ENCODE measurements at places on chromosomes 5 and 9. TPM values are rescaled to one million over a fixed set of nuclear protein-coding genes. Genes with fewer than 3 reads are reported as not detected.

DNA sequence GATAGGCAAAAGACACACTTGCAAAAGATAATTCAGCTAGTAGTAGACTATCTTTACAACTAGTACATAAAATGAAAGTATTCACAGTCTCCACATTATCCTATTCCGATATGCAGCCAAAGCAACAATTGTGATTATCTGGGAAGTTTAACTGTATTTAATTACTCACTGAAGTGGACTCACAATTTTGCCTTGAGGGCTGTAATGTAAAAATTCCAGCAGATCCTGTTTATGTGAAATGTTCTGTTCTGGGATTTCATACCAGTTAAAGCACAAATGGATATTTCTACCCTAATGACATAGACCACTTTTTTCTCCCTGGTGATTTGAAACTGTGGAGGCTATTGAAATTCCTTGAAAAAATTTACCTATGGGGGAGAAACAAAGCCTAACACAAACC, 474.4 kb upstream of the EDIL3 start:
- H3K4me3 ChIP-seq: no peak overlapping the region
- no peak overlapping the region for H3K27ac ChIP-seq
- DNase-seq: no peak
- no peaks in the 10 kb centered on the region for H3K4me1 ChIP-seq

GRCh38 chr9:120447959-120448500, 131.9 kb downstream of the CDK5RAP2 start:
- no peaks in the 10 kb centered on the region for H3K27me3 ChIP-seq
- no peak overlapping the region for H3K27ac ChIP-seq
- no peak overlapping the region for H3K4me3 ChIP-seq
- DNase-seq: no peak

The SLC22A5 gene
- total RNA-seq: 167 TPM

DNA sequence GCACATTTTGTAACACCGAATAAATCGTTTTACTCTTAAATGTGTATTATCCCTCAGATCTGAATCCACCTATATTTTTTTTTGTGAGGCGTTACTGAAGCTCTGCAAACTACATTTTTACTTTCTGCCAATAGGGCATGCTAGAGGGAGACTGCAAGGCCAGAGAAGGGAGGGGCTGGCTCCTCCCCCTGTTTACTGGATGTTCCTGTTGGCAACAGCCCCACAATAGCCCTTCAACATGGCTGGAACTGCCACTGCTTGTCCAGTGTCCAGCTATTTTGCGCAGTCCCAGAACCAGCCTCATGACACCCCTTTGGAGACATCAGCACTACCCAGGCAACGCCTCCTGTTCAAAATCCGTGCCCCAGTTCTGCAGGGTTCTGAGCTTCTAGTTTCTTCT, 85.4 kb upstream of the MIER3 start:
- peaks cover 13% of the 10 kb centered on the region for H3K4me1 ChIP-seq
- no peaks in the 10 kb centered on the region for H3K36me3 ChIP-seq
- no peak overlapping the region for H3K4me3 ChIP-seq
- H3K27me3 ChIP-seq: no peaks in the 10 kb centered on the region

- DNase-seq: no peak
- H3K4me1 ChIP-seq: no peaks in the 10 kb centered on the region
- no peaks in the 10 kb centered on the region for H3K36me3 ChIP-seq
- no peak overlapping the region for H3K4me3 ChIP-seq
- H3K27ac ChIP-seq: no peak overlapping the region
These were observed 154.4 kb upstream of the COX7C start for GRCh38 chr5:86463339-86463738.

- peaks cover 78% of the 10 kb centered on the region for H3K36me3 ChIP-seq
- H3K27me3 ChIP-seq: no peaks in the 10 kb centered on the region
- H3K27ac ChIP-seq: peak overlapping the region; percentile 10
These were observed 61.8 kb upstream of the LRRTM2 start for GRCh38 chr5:138936968-138937345.

The OR13C3 gene
- total RNA-seq: not detected

DNA sequence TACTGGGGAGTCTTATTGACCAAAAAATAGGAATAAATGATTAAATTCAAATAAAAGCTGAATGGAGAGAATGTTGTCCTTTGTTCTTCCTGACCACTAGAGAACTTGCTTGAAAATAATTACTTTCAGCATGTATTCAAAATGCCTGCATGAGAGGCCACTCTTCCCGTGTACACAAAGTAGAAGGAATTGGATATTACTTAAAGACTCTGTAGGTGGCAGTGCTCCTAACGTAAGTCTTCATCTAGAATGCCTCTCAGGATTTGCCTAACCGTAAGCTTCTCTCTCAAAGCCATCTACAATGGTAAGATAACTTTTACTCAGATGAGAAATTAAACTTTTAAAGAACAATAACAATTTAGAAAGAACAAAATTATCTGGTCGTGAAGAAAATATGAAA, 620.0 kb upstream of the CCNG1 start:
- no peaks in the 10 kb centered on the region for H3K36me3 ChIP-seq
- no peaks in the 10 kb centered on the region for H3K4me1 ChIP-seq
- no peak for DNase-seq

The DAB2IP gene
- 17.0 TPM for total RNA-seq

GRCh38 chr9:131844745-131845118, 104.9 kb upstream of the RAPGEF1 start:
- H3K4me1 ChIP-seq: peaks cover 5% of the 10 kb centered on the region
- no peak for DNase-seq
- H3K36me3 ChIP-seq: no peaks in the 10 kb centered on the region
- H3K27ac ChIP-seq: no peak overlapping the region
- H3K27me3 ChIP-seq: peaks cover 28% of the 10 kb centered on the region
- no peak overlapping the region for H3K4me3 ChIP-seq

GRCh38 chr5:175750511-175750931, 92.7 kb downstream of the HRH2 start:
- H3K4me3 ChIP-seq: no peak overlapping the region
- H3K36me3 ChIP-seq: no peaks in the 10 kb centered on the region
- H3K27ac ChIP-seq: no peak overlapping the region
- H3K4me1 ChIP-seq: peaks cover 14% of the 10 kb centered on the region
- no peak for DNase-seq

The PCDHGA1 gene
- 0.35 TPM for total RNA-seq

The ZNF782 gene
- total RNA-seq: 5.2 TPM

- DNase-seq: no peak
- H3K4me3 ChIP-seq: no peak overlapping the region
- H3K36me3 ChIP-seq: peaks cover 71% of the 10 kb centered on the region
- H3K4me1 ChIP-seq: peaks cover 35% of the 10 kb centered on the region
- peak overlapping the region; percentile 29 for H3K27ac ChIP-seq
These were observed 20.0 kb downstream of the DCTN4 start for GRCh38 chr5:150738862-150739261.

- peaks cover 13% of the 10 kb centered on the region for H3K4me1 ChIP-seq
- H3K4me3 ChIP-seq: no peak overlapping the region
- DNase-seq: no peak
- H3K27me3 ChIP-seq: no peaks in the 10 kb centered on the region
These were observed 124.4 kb downstream of the FANCC start for GRCh38 chr9:95193067-95193466.
